ENCODE measurements at places on chromosomes 3 and 15.

- DNase-seq: no peak
Measured at GRCh38 chr15:71588746-71589145, 221.6 kb upstream of the NR2E3 start.

DNA sequence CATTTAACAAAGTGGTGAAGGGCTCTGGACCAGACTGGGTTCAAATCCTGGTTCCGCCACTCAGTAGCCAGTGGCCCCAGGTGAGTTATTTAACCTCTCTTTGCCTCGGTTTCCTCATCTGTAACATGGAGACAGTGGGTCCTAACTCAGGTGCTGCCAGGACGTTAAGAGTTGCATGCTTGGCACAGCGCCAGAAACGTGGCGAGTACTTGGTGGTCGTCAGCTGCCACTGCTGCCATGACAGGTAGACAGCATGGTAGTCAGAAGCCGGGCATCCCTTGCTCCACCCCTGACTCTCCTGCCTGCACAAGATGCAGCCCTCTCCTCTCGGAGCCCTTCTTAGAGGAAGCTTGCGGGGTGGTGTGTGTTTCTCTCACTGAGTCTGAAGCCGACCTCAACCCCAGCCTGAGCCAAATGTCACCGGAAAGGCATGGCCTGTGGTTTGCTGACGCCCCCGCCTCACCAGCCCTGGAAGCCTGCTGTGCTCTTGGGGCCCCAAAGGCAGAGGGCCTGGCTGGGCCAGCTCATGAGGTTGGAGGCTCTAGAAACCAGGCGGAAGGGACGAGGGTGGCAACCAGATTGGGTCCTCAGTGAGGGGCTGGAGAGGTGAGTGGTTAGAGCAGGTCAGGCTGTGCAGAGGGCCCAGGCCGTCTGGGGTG is 160.8 kb upstream of the TLE3 start:
- DNase-seq: no peak

DNA sequence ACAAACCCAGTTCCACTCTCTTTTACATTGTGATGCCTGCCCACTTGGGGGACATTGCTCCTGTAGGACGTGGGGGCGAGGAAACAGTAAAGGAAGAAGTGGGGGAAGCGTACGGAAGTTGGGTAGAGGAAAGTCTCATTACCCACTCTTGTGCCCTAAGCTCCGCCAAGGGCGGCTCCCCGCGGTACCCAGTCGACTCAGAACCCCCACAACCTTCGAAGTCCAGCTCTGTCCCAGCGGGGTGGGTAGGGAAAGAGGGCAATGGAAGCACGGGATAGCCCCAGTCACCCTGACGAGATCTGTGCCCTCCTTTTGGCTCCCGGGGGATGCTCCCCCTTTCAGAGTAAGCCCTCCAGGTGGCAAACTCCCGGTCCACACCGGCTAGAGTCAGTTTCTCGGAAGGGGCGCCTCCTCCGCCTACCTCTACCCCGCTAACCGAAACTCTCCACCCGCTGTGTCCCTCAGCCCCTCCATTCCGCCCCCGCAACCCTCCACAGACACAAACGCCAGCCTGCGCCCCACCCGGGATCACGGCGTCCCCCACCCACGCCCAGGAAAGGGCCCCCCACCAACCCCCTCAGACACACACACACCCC is 527 bp downstream of the CSNK1G1 start:
- no peak for DNase-seq

- no peak for DNase-seq
Measured at GRCh38 chr3:127038466-127038865, 55.6 kb downstream of the PLXNA1 start.

- DNase-seq: no peak
Measured at GRCh38 chr3:126548556-126549466, 9.9 kb downstream of the C3orf22 start.

GRCh38 chr15:42107473-42107872 is 13.1 kb upstream of the PLA2G4D start:
- peak; percentile 23 for DNase-seq

- DNase-seq: peak; percentile 23
Measured at GRCh38 chr3:172904711-172905373, 154.3 kb downstream of the ECT2 start.

DNA sequence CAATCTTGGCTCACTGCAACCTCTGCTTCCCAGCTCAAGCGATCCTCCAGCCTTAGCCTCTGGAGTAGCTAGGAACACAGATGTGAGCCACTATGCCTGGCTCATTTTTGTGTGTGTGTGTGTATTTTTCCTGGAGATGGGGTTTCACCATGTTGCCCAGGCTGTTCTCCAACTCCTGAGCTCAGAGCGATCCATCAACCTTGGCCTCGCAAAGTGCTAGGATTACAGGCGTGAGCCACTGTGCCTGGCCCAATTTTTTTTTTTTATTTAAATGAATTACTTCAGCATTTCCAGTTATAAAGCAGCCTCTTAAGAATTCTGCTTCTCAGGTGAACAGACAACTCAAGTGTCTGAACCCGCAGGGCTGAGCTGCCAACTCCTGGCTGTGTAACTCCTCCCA is 20.1 kb upstream of the ST3GAL6 start:
- DNase-seq: no peak

DNA sequence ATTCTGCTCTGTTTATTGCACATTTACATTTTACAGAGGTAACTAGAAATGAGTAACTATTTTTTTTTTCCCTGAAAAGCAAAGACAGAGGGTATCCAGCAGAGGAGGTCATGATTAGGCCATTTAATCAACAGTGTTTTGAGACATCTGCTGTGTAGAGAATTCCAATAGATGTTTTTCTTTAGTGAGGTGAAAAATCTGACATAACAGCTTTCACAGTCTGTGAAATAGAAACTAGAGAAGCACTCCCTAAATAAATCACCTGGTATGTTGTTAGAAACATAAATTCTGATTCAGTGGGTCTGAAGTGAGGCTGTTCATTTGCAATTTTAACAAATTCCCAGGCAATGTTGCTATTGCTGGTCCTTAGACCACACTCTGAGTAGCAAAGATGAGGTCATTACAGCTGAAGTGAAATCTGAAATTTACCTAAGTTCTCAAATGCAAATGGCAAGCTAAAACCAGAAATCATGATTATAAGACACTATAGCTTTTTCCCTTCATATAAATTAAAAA is 329.2 kb upstream of the LRRC3B start:
- DNase-seq: no peak

GRCh38 chr15:97521381-97522285 is 438.9 kb upstream of the ARRDC4 start:
- peak; percentile 15 for DNase-seq

DNA sequence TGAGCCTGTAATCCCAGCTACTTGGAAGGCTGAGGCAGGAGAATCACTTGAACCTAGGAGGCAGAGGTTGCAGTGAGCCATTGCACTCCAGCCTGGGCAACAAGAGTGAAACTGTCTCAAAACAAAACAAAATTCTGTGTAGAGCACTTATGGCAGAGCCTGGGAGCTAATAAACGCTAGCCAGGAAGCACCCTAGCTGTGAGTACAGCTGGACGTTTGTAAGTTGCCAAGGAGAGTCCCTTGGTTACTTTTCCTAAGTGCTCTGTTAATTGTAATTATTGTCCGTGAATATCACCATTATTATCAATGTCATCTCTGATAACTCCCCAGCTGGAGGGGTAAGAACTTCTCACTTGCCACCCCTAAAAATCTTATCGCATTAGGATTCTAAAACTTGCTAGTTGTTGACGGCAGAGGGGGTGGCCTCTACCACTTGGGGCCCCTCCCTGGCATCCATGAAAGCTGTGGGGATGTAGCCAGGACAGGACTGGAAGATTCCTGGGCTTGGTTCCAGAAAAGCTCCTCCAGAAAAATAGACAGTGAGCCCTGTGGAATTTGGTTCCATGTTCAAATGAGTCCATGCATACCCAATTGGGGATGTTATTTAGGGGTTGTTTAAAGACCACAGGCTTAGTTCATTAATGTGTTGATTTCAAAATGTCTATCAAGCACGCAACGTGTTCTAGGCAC is 9.9 kb upstream of the KLHL25 start:
- no peak for DNase-seq

DNA sequence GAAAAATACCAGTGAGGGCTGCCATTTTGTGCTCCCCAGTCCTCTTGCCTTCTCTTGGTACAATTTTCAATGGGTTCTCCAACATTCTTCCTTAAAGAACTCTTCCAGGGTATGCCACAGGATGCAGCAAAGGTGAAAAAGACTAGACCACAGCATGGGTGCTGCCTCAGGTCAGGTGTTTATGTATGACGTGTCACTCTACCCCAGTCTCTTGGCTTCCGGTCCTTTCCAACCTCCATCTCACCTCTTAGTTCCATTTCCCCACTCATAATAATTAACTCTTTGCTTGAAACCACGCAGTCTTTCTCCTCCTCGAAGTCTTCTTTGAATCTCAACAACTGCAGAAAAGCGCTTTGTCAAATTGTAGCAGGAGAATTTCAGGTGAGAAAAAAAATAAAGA is 104.7 kb upstream of the TBC1D5 start:
- DNase-seq: no peak

DNA sequence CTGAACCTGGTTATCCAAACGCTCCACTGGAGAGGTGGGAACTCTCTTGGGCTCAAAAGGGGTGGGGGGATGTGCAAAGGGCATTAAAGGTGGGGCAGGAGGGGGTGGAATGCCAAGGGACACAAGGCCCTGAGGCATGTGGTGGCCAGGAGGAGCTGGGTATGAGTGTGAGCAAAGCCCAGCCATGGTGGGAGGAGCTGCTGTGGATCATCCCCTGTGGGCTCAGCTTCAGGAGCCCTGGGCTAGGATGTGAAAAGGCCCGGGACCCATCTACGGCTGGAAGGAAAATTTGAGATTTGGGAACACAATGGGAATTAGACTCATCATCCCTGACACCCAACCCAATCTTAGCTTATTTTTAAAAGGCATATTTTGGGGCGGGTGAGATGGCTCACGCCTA is 33.3 kb downstream of the MGLL start:
- no peak for DNase-seq

DNA sequence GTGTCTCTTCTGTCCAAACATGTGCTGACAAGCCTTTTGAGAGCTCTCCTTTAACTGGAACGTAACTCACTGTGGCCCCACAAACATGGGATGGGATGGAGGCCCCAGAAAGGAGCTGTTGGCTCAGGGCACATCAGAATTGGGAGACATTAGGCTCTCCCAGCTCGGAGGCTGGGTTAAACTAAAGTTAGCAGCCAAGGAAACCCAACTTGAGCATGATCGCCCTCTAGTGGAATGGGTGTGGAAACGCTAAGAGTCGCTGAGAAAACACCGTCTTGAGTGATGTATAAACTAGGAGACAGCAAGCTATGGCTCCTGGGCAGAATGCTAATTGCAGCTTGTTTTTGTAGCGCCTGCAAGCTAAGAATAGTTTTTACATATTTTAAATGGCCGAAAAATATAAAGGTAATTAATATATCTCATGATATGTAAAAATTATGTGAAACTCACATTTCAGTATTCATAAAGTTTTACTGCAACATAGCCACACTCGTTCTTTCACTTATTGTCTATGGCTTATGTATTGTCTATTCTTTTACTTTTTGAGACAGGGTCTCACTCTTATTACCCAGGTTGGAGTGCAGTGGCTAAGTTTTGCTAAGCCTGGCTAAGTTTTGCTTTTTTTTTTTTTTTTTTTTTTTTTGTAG is 138.8 kb upstream of the HACD2 start:
- peak; percentile 88 for DNase-seq

DNA sequence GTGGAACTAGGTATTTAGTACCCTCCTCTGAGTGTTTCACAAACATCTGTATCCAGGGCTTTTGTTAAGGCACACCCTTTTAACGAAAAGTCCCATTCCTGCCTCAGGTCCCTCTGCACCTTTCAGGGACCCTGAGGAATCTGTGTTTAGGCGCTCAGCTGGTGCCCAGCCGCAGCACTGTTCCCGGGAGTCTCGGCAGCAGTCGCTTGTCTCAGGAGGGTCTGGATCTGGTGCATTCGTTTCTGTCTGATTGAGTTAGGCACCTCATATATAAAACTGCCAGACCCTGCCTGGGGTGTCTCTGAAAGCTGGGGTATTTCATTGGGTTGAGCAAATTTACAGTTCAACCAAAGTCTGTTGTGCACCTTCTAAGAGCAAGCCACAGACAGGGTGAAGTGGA is 162.8 kb upstream of the TOPAZ1 start:
- no peak for DNase-seq

GRCh38 chr3:8197384-8197783 is 304.2 kb upstream of the LMCD1 start:
- no peak for DNase-seq

- DNase-seq: no peak
Measured at GRCh38 chr15:76172782-76173181, 113.0 kb downstream of the TMEM266 start.

DNA sequence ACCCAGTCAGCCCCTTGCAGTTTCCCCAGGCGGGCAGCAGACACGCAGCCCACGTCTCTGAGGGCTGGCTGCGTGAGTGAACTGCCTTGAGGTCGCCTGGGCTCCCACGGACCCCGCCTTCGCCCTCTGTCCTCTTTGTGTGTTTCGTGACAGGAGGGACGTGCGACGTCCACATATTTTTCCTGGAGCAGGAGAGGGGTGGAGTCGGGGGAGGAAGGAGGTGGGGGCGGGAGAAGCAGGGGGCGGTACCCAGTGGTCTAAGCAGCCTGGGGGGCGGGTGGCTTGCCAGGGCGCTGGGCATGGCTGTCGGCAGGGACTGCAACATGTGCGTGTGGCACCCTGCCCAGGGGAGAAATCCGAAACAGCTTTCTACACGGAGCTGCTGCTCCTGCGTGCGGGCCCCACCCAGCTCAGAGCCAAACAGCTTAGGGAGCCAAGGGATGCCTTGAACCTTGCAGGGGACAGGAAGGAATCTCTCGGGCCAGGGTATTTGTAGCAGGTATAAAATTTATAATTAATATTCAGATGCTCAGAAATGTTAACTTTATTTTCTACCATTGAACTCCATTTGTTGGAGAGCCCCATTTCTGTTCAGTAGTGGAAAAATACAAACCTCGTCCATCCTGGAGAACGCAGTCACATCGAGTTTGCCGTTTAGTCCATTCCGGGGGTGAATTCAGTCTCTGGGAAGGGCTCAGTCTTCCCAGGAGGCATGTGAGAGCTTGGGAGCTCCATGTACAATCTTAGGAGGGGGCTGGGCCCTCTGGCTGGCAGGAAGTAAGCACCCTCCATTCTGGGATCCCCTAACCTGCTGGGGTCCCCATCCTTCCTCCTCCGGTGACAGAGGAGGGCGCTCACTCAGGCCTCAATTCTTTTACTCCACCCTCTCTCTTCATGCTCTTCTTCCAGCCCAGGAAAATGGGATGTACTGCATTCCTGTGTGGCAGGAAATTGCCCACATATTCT is 79.1 kb upstream of the MEF2A start:
- peak; percentile 83 for DNase-seq

All from lung (tissue), 17 donors.